ENCODE measurements at places on chromosomes 12 and 14. TPM values are rescaled to one million over a fixed set of nuclear protein-coding genes. Genes with fewer than 3 reads are reported as not detected.

- peaks cover 46% of the 10 kb centered on the region for H3K4me1 ChIP-seq
- no peaks in the 10 kb centered on the region for H3K36me3 ChIP-seq
- H3K27me3 ChIP-seq = no peaks in the 10 kb centered on the region
Measured at GRCh38 chr12:123991372-123991951, 18.4 kb downstream of the ZNF664 start.

Gene KLRD1
- total RNA-seq = 0.90 TPM

GRCh38 chr14:101791919-101792572 is 30.5 kb downstream of the PPP2R5C start:
- H3K4me3 ChIP-seq = peak overlapping the region; percentile 24
- no peaks in the 10 kb centered on the region for H3K27me3 ChIP-seq
- H3K27ac ChIP-seq = peak overlapping the region; percentile 15
- no peak for DNase-seq
- H3K36me3 ChIP-seq = no peaks in the 10 kb centered on the region

GRCh38 chr14:29982171-29982570 is 54.5 kb upstream of the PRKD1 start:
- no peak overlapping the region for H3K4me3 ChIP-seq
- no peak for DNase-seq
- H3K27ac ChIP-seq = no peak overlapping the region
- H3K4me1 ChIP-seq = no peaks in the 10 kb centered on the region

DNA sequence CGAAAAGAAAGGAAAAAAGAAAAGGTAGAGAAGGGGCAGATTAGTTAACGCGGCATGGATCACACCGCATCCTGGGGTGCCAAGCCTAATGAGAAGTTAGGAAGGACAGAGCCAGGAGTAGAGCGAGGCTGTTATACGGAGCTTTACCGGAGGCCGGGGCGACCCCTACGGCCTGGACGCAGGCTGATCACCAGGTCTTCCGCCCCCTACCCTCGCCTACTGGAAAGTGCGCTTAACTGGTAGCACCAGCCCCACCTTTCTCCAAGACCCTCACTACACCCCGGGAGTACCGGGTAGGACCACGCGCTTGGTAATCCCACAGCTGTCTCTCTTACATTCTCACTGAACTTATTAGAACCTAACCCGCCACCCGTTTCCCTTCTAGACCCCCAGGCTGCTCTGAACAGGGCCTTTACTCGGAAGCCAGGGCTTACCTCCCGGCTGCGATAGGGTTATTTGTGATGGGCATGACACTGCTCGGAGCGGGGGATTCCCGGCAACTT is 33.8 kb downstream of the WBP11 start:
- no peaks in the 10 kb centered on the region for H3K27me3 ChIP-seq
- peak overlapping the region; percentile 83 for H3K27ac ChIP-seq
- DNase-seq = peak; percentile 12
- no peaks in the 10 kb centered on the region for H3K36me3 ChIP-seq
- H3K4me3 ChIP-seq = peak overlapping the region; percentile 82
- no peaks in the 10 kb centered on the region for H3K4me1 ChIP-seq

Gene EML5
- 0.84 TPM for total RNA-seq

Gene LMNTD1
- not detected for total RNA-seq

Gene ASB2
- total RNA-seq = not detected

GRCh38 chr14:21070083-21070609 is at the start of gene ARHGEF40:
Gene ARHGEF40, plus strand, starts transcription at chr14:21070304. Its CDS starts 93 bp downstream, at chr14:21070397.
- no peaks in the 10 kb centered on the region for H3K36me3 ChIP-seq
- H3K27me3 ChIP-seq = no peaks in the 10 kb centered on the region
- DNase-seq = peak; percentile 20
- H3K4me3 ChIP-seq = peak within 1 kb of the TSS; percentile 71
- peak within 1 kb of the TSS; percentile 96 for H3K27ac ChIP-seq

Gene IL31
- total RNA-seq = not detected

DNA sequence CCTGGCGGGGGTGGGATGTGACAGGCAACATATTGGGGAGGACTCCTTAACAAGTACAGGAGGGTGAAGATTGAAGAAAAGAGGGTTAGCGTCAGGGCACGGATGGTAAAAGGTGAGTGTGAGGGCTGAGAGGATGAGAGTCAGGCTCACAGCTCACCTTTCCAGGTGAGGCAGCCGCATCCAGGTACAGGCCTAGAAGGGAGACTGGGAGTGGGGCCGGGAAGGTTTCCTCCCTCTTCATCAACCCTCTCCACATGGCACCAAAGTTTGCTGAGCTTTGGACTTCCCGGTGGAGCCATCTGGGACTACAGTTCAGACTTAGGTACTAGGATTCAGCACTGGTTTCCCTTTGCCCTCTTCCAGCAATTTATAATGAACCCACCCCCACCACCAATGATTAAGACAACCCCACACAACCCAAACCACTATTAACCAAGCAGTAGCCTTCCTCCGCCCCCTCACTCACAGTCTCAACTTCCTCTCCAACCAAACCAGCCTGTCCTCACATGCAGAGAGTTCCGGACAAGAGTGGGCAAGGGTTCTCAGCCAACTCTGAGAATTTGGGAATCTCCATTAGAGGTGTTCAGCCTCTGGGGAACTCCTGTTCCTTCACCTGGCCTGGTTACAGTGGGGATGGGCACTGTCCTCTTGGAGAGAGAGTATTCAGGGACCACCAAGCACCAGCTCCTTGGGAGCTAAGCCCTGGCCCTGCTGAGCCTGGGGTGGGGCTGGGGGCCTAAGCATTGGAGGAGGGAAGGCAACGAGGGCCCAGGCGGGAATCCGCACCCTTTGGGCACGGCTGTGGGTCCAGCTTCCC is 2.4 kb upstream of the HOXC4 start:
- no peaks in the 10 kb centered on the region for H3K27me3 ChIP-seq
- H3K4me3 ChIP-seq = no peak overlapping the region
- no peak for DNase-seq
- no peaks in the 10 kb centered on the region for H3K4me1 ChIP-seq
- H3K27ac ChIP-seq = peak overlapping the region; percentile 72
- no peaks in the 10 kb centered on the region for H3K36me3 ChIP-seq

- no peak for DNase-seq
- no peaks in the 10 kb centered on the region for H3K36me3 ChIP-seq
- no peak overlapping the region for H3K27ac ChIP-seq
- H3K4me1 ChIP-seq = peaks cover 28% of the 10 kb centered on the region
- peaks cover 55% of the 10 kb centered on the region for H3K27me3 ChIP-seq
Measured at GRCh38 chr12:57740656-57741412, 2.3 kb upstream of the AGAP2 start.

GRCh38 chr12:25249931-25250738 is 594 bp downstream of the KRAS start:
- no peaks in the 10 kb centered on the region for H3K4me1 ChIP-seq
- peak overlapping the region; percentile 81 for H3K4me3 ChIP-seq
- no peaks in the 10 kb centered on the region for H3K27me3 ChIP-seq
- DNase-seq = peak; percentile 23
- peak overlapping the region; percentile 97 for H3K27ac ChIP-seq

DNA sequence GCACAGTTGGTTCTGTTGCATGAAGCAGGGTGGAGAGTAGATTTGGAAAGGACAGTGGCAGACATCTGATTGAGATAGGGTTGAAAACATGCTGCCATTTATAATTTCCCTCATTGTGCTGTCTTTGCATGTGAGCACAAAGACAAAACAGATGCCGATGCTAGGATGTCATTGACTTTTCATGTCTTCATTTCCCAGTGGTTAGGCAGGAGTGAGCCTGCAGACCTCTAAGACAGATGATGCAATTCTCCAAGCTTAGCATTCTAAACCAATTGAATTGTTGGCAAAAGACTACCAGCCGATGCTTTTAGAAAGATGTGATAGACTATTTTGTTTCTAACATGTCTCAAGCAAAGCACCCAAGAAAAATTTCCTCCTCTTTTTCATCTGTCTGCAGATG is 37.1 kb upstream of the PELI2 start:
- no peak for DNase-seq
- no peaks in the 10 kb centered on the region for H3K36me3 ChIP-seq
- H3K27me3 ChIP-seq = no peaks in the 10 kb centered on the region
- H3K4me1 ChIP-seq = no peaks in the 10 kb centered on the region

GRCh38 chr14:69263364-69263763 is 3.4 kb downstream of the GALNT16 start:
- peak; percentile 54 for DNase-seq
- no peak overlapping the region for H3K4me3 ChIP-seq
- H3K27me3 ChIP-seq = peaks cover 54% of the 10 kb centered on the region
- no peaks in the 10 kb centered on the region for H3K36me3 ChIP-seq
- peak overlapping the region; percentile 30 for H3K27ac ChIP-seq

- H3K27me3 ChIP-seq = no peaks in the 10 kb centered on the region
- DNase-seq = no peak
- H3K4me3 ChIP-seq = no peak overlapping the region
- H3K27ac ChIP-seq = no peak overlapping the region
- H3K36me3 ChIP-seq = no peaks in the 10 kb centered on the region
- no peaks in the 10 kb centered on the region for H3K4me1 ChIP-seq
Measured at GRCh38 chr12:107459641-107460040, 226.0 kb upstream of the PWP1 start.

DNA sequence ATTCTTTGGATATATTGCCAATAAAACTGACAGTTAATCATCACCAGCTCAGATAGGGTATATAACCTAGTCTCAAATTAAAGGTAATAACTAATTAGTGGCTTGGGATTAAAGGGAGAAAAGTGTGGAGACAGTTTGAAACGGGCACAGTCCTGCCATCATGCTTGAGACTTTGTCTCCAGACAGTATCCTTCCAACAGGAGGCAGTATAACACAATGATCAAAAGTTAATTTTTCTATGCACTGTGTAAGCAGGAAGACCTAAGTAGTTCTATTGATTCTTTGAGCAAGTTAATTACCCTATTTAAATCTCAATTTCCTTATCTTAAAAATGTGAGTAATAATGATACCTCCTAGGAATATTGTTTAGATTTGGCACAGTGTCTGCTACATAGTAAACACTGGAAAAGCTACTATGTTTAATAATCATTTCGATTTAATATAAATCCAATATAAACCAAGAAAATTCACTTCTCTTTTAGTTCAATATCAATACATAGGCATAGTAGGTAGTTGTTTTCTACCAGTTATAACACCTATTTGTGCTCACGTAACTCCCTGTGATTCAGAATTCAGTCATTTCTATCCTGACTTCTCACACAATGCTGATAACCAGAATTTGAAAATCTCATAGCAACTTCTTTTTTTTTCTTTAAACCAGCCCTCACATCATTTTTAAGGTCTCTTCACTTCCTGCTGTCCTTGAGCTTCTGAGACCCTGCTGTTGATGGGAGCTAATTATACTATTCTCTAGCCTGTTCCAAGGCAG is 53.7 kb downstream of the GALNT4 start:
- no peak overlapping the region for H3K4me3 ChIP-seq
- DNase-seq = no peak
- no peaks in the 10 kb centered on the region for H3K27me3 ChIP-seq
- H3K27ac ChIP-seq = no peak overlapping the region
- no peaks in the 10 kb centered on the region for H3K4me1 ChIP-seq
